Fibroblast of skin of left biceps (primary cell): ENCODE measurements at places on chromosomes 4 and X.
A peak's percentile ranks its signal among the peaks of the same experiment; 100 is the strongest.

DNA sequence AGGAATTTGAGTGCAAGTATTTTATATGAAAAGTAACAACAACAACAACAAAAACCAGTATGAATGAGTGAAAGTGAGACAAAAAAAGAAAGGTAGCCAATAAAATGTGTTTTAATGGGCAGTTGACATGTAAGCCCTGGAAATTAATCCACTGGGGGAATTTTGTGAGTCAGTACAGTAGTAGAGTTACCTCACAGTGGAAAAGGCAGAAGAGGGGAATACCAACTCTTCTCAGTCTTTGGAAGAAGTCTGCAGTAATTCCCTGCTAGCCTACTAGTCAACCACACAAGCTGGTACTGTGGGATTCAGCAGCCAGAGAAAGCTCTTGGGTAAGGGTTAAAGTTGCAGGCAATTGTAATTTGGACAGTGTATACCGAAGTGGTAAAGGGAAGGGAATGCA is 76.3 kb upstream of the IL15 start:
- DNase-seq: no peak

DNA sequence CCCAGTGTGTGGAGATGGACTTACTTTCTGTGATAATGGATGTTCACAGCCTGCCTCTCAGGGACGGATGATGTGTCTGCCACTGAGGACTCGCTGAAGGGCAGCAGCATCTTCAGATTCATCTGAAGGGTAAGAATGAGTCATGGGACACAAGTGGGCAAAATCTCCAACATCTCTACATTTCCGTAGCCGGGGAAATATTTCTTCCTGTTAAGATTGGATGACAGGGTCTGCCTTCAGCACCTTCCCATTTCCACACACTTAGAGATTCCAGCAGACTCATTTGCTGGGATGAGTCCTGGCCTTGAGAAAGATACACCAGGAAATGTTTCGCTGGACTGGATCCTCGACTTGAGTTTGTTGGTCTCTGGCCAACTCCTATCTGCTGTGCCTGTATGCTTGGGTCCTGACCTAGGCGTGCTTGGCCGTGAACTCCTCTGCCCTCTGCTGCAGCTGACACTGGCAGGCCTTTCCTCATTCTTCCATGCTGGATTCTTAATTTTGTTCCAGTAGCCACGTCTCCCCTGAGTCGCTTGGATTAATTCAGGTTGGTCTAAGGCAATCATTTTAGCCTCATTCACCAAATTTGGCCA is 46.5 kb upstream of the SOD3 start:
- no peak for DNase-seq

DNA sequence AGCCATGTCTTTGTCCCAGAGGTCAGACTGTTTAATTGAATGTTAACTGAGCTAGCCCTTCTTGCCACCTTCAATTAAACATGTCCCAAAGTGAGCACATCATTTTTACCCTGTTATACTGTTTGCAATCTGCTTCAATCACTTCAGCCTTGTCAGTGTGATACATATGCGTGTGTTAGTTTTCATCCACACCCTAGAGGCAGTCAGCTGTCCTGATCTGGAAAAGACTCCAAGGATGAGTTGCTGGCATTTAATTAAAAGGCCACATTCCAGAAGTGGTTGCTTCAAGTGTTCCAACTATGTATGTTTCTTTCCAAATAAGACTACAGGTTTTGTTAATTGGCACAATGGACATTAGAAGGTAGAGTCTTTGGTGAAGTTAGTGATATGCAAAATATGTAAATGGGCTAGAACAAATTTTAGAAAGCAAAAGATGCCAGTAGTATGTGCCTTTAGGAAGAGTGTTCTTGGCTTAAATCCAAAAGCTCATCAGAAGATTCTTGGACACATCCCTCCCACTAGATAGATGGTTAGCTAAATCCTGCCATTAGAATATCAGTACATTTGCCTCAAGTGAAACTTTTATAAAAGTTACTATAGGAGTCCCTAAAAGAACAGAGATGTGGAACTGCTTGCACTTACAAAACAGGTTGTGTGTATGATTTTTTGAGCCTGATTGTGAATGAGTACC is 79.5 kb upstream of the SLIT2 start:
- DNase-seq: no peak

DNA sequence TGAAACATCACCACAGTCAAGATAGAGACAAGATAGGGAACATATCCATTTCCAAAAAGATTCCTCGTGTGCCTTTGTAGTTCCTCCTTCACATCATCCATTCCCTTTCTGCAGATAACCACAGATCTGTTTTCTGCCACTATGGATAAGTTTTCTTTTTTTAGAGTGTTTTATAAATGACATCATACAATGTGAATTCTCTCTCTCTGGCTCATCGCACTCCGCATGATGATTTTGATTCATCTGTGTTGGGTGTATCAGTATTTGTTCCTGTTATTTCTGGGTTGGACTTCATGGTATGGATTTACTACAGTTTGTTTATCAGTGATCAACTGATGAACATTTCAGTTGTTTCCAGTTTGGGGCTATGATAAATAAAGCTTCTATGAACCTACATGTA is 23.2 kb upstream of the ANXA3 start:
- no peak for DNase-seq

DNA sequence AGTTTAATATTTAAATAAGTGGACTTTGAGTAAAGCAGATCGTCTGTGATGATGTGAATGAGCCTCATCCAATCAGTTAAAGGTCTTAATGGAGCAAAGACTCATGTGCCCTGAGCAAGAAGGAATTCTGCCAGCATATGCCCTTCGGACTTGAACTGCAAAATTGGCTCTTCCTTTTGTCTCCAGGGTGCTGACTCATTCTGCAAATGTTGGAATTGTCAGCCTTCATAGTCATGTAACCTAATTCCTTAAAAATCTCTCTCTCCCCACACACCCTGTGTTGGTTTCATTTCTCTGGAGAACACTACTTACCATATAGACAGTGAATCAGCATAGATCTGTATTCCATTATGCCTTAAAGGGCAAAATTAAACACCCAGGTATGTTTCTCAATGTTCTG is 609.8 kb upstream of the GALNTL6 start:
- DNase-seq: peak; percentile 33

GRCh38 chr4:83197555-83198235 is 83.2 kb upstream of the PLAC8 start:
- no peak for DNase-seq

GRCh38 chr4:1945124-1945895 is 63.5 kb downstream of the NELFA start:
- DNase-seq: no peak

GRCh38 chrX:41971346-41971745 is 48.0 kb upstream of the CASK start:
- DNase-seq: no peak

DNA sequence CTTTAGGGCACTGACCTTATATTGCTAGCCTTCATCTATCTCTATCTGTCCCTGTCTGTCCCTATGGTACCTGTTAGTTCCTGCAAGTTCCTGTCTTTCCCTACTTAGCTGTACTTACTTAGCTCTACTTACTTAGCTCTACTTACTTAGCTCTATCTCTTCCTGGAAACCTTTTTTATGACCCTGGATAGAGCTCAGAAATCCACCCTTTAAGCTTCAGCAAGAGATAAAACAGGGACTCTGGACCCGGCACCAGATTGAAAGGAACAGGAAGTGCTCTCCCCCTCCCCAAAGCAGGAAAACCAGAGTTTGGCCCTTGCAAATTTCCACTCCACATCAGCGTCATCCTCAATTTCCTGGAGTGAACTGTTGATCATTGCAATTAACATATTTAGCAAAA is 12.3 kb upstream of the IL9R start:
- DNase-seq: no peak

DNA sequence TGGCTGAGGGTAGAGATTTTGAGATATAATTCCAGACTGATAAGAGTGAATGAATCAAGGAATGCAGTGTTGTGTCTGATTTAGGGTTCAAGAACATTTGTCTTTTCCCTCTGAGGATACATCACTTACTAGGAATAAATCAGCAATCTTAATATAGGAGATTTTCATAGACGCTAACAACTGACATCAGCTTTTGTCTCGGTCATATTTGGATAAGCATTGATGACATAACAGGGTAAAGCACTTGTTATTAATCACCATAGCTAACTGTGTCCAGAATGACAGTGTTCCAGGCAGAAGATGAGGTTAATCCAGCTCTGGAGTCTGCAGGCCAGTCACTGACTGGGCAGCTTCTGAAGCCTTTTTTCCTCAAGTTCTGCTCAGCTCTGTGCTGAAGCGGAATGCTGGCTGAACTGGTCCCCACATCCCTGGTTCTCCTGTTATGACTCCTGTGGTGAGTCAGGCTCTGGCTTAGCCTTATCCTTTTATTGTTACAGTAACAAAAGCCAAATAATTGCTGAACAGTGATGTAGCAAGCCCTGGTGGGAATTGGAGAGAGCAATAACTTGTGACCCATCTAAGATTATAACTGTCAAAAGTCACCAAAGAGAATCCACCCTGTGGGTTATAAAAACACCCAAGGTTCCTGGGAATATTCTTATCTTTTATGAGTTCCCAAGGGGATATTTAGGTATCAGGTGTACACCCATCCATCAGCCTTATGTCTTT is 41.8 kb downstream of the FNIP2 start:
- DNase-seq: peak; percentile 77

- no peak for DNase-seq
Measured at GRCh38 chrX:54641530-54641929, 111.5 kb downstream of the GNL3L start.

DNA sequence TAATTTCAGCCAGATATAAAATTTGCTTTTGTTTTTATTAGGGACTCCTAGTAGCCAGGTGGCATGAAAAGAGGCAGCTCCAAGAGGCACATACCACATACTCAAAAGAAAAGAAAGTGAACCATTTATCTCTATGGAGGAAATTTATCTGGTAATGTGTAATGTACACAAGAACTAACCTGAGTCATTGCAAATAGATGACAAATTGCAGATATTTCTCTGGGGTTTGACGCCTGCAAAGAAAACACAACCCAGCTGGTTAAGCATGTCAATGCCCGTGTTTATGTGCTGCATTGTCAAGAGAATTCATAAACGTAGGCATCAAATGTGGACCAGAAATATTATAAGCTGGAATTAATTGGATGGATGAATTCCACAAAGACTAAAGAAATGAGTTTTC is 46.9 kb upstream of the PHKA2 start:
- no peak for DNase-seq

GRCh38 chrX:27583976-27584375 is 6.2 kb upstream of the DCAF8L2 start:
- DNase-seq: no peak

DNA sequence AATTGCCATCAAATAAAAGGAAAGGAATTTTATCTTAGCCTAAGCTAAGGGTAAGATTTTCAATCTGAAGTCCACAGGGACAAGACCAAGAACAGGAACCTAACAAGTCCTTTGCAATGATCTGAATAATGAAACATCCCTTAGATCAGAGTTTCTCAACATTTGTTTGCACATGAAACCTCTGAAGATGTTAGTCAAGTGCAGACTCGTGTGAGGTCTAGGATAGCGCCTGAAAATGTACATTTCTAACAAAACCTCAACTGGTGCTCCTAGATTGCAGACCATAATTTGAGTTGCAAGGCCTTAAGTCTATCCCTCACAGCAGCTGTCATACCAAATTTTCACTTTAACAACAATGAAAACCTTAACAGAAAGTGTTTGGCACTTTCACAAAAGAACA is 337.6 kb downstream of the DMD start:
- DNase-seq: no peak

GRCh38 chrX:25003066-25003849 is 12.5 kb downstream of the ARX start:
- DNase-seq: no peak

GRCh38 chr4:78610546-78611214 is 59.1 kb downstream of the ANXA3 start:
- peak; percentile 17 for DNase-seq

DNA sequence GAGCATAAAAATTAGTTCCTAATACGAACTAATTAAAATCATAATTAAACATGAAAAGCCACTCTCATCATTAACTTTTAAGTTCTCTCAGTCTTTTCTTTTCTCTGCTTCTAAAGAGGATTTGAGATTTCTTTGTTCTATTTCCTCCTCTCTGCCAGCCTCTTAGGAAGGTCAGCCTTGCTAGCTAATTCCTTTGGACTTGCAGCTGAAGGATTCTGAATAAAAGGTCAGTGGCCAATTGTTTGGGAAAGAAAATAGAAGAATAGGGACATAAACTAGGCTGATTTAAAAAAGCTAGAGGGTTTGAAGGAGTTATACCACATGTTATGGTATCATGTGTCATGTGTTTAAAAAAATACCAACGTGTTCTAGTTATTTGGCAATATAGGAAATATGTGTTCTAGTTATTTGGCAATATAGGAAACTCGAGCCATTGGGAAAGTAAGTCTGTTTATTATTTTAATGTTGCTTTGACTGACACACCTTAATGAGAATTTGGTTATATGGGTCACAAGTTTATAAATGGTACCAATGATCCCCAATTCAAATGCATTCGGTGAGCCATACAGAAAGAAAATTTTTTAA is 1668.7 kb upstream of the PCDH7 start:
- no peak for DNase-seq

- DNase-seq: no peak
Measured at GRCh38 chr4:152663203-152664066, 16.4 kb downstream of the TMEM154 start.

DNA sequence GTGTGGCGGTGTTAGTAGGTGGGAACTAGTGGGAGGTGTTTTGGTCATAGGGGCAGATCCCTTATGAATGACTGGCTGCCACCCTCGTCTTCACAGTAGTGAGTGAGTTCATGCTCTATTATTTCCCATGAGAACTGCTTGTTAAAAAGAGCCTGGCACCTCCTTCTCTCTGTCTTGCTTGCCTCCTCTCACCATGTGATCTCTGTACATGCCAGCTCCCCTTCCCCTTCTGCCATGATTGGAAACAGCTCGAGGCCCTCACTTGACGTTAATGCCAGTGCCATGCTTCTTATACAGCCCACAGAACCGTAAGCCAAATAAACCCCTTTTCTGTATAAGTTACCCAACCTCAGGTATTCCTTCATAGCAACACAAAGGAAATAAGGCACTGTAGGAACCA is 21.7 kb downstream of the PNMA6F start:
- no peak for DNase-seq

DNA sequence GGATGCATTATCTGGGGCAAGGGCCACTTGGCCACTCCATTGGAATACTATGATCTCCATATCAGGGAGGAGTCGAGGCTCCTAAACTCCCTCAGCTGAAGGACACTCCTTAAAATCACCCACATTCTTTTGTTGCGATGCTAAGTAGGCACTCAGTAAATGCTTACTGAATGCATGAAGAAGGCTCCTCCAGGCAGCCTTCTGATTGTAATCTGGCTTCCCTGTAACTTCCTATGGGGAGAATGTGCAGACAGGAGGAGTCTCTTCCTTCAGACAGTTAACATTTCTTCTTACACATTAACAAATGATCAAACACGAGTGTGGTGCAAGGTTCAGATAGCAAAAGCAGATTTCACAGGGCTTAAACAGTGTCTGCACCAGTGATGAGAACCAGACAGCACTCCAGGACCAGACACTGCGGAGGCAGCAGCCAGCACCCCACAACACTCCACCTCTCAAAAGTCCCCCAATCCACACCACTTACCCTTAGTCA is 21.4 kb upstream of the USO1 start:
- DNase-seq: no peak

GRCh38 chr4:175377203-175377602 is 434.9 kb downstream of the GPM6A start:
- DNase-seq: no peak
